Activated CD4-positive, alpha-beta T cell treated with anti-CD3 and anti-CD28 coated beads for 48 hours (primary cell): ENCODE measurements at places on chromosomes 7 and 10.

GRCh38 chr7:102064361-102065025, 222.2 kb upstream of the SH2B2 start:
- no peak for DNase-seq

- no peak for DNase-seq
Measured at GRCh38 chr10:73287441-73287840, 35.0 kb upstream of the MRPS16 start.

DNA sequence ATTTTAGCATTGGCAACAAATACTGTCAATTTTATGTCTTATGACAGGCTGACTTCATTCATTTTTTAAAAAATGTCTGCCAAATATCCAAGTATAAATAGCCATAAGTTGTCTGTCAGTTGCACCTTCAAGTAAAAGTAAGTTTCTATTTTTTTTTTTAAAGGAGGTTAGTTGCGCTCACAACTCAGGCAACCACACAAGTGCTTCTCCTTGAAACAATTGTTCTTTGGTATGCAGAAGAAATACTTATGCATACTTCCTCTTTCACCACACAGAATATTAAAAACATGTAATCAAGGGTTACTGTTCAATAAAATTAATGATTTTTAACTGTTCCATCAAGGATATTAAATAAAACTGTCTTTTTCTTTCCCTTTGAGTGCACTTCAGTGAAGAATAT, 97.9 kb downstream of the RTKN2 start:
- DNase-seq = no peak

- no peak for DNase-seq
Measured at GRCh38 chr7:122183106-122183505, 39.1 kb upstream of the AASS start.

DNA sequence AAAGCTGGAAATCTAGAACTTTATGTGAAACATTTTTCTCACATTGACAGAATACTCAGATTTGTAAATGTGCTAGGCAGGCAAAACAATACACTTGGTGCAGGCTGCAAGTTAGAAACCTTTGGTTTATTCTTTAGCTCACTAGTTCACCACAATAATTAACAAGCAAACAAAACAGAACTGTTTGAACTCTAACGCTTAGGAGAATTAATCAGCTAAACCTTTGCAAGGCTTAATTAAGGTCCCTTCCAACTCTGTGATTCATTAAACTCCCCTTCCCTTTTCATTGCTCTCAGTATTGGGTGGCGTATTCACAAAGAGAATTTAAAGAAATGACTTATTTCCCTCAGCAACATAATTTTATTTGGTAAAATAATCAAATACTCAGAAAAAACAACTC, 99.0 kb downstream of the PON1 start:
- no peak for DNase-seq

GRCh38 chr10:23412223-23412622, 26.7 kb upstream of the OTUD1 start:
- DNase-seq = peak; percentile 30

DNA sequence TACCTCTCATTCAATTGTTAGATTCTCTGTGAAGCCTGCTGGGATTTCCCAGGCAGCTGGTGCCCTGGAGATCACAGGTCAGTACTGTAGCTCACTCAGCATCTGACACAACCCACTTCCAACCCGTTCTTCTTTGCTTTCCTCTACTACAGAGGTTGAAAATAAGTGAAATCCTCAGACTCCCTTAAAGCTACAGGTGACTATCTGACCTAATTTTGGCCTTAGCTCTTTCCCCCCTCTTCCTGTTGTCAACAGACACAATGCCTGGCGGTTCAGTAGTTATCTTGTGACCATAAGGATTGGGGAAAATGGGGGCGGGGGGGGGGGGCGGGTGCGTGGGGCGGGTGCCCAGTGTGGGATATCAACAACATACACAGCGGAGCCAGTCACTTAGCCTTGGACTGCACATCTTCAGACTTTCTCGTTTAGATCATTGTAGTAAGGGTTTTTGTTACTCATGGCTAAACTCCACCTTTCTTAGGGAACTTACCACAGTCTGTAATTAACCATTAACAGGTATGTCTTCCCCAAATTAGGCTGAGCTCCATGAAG, 37.8 kb downstream of the MTPN start:
- no peak for DNase-seq

GRCh38 chr7:70134029-70134770, 535.9 kb downstream of the AUTS2 start:
- DNase-seq = no peak

DNA sequence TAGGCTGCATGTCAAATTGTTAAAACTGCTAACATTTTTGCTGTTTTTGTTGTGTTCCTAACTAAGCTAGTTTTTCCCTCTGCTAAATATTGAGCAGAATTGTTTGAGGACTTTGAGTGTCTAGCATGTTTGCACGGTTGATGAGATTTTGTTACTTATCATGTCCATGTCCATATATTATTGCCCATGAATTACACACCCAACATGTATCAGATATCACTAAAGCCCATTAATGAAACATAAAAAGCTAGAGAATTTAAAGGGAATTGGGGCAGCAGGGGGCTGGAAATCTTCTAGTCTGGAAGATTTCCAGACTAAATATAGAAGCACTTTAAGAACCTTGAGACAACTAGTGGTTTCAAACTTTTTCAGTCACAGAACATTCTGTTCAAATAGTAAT, 197.7 kb downstream of the SNX10 start:
- DNase-seq = no peak

DNA sequence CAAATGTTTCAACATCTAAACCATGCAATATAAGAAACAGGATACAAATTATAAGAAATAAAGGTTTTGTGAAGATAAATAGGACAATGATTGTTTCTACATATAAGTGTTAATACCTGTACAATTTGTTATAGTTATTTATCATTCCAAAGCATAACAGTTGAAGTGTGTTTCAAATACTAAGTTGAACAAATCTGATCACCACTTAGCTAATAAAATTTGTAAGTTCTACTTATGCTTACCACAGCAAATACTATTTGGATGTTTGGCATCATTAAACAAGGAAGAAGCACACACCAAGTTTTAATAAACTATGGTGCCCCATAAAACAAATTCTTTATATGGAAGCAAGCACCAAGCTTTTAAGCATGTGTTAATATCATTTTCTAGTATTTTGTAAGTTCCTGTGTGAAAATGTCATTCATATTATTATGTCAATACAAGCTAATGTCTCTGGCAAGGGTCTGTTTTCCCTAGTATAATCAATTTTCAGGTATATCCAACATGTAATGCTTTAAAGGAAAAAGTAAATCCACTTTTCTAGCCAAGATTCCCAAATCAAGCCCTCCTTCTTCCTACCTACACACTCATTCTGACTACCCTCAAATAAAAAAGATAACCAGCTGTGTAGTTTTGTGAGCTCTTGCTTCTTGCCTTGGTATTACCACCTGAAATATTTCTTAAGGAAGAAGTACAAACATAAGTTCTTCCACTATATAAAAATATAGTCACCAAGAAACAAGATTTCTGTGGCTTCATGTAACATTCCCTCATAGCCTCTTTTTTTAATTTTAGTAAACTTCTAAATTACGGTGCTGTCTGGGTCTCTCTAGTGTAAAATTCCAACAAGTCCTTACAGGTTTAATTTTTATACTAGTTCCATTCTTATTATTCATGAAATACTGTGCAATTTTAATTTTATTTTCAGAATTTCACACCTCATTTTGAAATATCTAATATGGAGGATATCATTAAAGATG, 9.2 kb downstream of the SKAP2 start:
- DNase-seq = no peak

DNA sequence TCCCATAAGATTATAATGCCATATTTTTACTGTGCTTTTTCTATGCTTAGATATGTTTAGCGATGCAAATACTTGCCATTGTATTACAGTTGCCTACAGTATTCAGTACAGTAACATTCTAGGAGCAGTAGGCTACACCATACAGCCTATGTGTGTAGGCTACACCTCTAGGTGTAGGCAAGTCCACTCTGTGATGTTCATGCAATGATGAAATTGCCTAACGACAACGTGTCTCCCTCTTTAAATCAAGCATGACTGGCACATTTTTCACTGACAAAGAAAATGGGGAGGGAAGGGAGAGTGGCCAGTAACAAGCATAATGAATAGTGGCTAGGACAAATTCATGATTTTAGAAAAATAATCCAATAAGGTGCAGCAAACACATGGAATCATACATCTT, 1.7 kb downstream of the NCAPG2 start:
- DNase-seq = no peak

DNA sequence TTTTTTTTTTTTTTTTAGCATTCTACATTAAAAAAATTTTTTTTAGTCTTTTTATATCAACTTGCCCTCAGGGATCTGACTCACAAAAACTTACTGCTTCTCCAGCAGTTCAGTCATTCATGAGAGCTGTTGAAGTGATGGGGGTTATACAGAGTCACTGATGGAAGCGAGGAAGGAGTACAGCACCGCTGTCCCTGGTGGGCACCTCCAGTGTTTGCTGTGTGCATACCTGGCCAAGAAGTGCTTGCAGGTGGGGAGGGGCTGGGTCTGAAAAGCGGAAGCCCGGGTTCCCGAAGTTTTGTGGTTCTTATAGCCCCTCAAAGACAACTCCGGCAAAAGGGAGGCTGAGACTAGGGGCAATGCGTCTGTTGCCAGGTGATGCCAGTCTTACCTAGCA, 46.2 kb downstream of the MINDY4 start:
- no peak for DNase-seq

- no peak for DNase-seq
Measured at GRCh38 chr7:37557571-37558209, 109.0 kb upstream of the ELMO1 start.

DNA sequence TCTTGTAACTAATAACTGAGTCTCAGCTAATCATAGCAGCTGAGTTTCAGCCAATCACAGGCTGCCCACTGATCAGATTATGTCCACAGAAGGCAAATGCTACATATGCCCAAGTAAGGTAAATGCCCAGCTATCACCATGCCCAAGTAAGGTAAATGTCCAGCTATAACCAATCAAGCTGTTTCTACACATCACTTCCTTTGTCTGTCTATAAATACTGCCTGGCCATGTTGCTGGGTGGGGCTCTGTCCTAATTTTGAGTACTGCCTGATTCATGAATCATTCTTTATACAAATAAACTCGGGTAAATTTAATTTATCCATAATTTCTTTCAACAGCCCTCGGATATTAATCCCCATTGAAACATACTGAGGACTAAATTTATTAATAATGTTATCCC, 312.4 kb downstream of the CACNA2D1 start:
- no peak for DNase-seq

DNA sequence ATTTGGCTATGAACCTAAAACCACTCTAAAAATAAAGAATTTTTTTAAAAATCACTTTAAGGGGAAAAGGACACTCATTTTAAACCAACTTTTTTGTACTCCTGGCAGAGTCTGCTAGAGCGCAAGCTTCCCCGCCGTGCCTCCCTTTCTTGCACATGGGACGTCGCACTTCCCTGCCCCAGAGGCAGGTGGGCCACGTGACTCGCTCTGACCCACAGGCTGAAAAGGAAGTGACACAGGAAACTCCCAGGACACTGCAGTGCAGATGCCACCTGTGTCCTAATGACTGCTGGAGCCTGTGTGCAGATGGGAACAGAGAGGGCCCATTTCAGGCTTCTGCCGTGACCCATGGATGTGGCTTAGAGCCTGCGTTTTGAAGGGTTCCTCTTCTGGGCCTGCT, 142.1 kb upstream of the LANCL2 start:
- no peak for DNase-seq

GRCh38 chr7:43406961-43407360, 175.9 kb upstream of the STK17A start:
- no peak for DNase-seq

- DNase-seq = no peak
Measured at GRCh38 chr10:8835453-8836167, 781.1 kb downstream of the GATA3 start.

- peak; percentile 16 for DNase-seq
Measured at GRCh38 chr7:90178679-90179278, 24.5 kb downstream of the STEAP1 start.

DNA sequence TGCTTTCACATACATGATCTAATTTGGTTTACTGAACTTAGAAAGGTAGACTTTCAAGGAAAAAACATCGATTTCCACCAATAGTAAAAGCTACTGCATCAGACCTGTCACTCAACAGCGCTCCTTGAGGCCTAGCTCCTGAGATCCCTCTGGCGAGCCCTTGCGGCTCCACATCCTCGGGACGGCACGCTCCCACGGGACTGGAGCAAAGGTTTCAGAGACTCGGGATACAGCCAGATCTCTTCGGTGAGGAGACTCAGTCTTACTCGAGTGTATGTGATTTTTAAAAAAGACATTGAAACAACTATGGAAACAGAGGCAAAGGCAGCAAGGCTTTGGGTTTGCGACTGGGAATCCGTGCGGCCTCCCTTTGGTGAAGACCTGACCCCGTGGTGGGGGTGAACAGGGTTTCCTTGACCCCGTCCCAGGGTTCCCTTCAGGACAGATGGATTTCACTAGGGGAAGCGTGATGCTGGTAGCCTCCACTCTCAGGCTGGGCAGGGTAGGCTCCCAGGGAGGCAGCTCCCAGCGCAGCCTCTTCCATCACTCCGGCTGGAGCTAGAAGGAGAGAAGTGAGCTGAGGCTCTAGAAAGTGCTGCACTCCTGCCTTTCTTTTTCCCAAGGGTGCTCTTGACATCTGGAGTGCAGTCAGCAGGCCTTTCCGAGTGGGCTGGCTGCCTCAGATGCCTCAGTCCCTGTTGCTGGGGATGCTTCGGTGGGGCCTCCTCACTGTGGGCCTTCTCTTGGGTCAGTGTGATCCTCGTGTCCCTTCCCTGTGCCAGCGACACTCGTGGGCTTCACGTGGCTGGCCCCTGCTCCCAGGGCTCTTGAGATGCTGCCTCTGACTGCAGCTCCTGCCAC, 5.8 kb upstream of the ATP6V0E2 start:
- DNase-seq = no peak

DNA sequence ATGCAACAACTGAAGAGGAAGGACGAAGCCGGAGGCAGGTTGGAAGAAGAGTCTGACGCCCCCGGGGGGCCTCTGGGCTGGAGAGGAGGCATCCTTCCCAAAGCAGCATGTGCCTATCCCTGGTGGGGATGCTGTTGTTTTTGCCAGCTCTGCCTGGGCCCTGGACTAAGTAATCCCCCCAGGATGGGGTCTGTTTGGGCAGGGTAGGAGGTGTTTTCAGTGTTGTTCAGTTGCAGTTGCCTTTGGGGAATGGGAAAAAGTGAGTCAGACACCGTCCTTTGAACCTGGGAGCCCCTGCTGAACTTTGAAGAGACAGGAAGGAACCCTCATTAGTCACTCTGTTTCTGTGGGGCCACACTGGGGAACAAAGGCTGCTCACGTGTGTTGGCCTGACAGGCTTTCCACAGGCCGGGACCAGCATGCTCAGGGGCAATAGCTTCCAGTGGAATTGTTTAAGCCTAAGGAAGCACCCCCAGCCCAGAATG, 35.2 kb upstream of the GDF10 start:
- DNase-seq = peak; percentile 75
